ENCODE measurements at places on chromosomes 1 and 21.

DNA sequence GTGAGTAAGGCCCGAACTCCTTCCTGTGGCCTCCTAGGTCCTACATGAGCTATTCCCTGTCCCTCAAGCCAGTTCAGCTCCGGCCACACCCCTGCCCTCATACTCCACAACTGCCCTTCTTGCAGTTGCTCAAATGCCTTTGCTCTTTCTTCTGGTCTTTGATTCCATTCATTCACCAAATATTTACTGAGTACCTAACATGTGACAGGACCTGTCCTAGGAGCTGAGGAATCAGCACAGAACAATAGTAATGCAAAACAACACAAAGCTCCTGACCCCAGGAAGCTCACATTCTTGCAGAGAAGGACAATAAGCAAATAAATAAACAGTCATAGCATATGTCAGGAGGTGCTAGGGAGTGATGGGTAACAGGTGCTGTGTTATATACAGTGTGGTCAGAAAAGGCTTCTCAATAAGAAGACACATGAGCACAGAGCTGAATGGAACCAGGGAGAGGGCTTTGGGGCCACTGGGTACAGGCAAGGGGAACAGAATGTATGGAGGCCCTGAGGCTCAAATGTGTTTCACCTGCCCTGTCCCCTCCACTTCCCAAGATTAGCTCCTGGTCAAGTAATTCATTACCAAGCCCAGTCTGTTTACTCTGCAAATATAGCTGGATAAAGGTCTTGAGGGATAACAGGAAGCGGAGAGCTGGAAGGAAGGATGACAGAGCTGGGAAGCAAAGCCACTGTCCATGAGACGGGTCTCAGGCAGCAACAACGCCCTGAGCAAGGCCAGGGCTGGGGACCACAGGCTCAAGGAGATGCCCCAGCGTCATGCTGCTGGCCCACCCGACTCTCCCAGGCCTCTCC lies 145.1 kb downstream of the CSMD2 start:
- no peak for DNase-seq

GRCh38 chr1:206544562-206545257 lies 37.4 kb downstream of the RASSF5 start:
- DNase-seq = peak; percentile 65

GRCh38 chr1:21950734-21951133 lies 13.6 kb upstream of the HSPG2 start:
- no peak for DNase-seq

DNA sequence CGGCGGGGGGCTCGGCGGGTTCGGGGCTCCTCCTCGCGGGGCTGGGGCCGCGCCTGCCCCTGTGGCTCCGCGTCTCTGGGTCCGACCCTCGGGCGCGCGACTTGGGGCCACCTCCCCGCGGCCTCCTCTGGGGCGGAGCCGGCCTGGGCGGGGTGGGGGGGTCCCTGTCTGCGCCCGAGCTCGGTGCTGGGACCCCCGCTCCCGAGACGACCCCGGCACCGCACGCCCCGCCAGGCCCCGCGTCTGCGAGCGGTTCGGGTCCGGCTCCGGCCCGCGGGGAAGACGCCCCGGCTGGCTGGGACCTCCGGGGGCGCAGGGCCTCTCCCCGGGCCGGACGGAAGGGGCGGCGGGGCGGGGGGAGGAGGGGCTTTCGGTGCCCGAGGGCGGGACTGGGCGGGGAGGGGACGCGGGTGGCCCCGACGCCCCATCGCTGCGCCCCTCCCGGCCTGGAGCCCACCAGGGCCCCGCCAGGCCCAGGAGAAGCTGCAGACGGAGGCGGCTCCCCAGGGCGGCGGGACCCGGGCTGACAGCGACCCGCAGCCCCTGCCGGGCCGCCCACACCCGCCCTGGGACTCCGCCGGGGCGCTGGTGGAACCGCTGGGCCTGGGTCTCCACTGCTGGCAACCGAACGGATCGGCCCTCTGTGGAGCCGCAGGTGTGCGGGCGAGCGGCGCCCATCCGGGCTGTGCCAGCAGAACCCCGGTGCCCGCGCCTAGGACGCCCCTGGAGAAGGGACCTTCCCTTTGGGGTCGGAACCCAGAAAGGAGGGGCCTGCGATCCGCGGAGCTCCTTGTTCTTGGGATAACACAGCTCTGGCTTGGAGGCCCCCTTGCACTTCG lies 610 bp downstream of the COL6A2 start:
- DNase-seq = no peak

GRCh38 chr1:62417351-62417999 lies 19.4 kb upstream of the USP1 start:
- no peak for DNase-seq

- DNase-seq = no peak
Observed at GRCh38 chr1:212737559-212737958, 37.9 kb upstream of the BATF3 start.

DNA sequence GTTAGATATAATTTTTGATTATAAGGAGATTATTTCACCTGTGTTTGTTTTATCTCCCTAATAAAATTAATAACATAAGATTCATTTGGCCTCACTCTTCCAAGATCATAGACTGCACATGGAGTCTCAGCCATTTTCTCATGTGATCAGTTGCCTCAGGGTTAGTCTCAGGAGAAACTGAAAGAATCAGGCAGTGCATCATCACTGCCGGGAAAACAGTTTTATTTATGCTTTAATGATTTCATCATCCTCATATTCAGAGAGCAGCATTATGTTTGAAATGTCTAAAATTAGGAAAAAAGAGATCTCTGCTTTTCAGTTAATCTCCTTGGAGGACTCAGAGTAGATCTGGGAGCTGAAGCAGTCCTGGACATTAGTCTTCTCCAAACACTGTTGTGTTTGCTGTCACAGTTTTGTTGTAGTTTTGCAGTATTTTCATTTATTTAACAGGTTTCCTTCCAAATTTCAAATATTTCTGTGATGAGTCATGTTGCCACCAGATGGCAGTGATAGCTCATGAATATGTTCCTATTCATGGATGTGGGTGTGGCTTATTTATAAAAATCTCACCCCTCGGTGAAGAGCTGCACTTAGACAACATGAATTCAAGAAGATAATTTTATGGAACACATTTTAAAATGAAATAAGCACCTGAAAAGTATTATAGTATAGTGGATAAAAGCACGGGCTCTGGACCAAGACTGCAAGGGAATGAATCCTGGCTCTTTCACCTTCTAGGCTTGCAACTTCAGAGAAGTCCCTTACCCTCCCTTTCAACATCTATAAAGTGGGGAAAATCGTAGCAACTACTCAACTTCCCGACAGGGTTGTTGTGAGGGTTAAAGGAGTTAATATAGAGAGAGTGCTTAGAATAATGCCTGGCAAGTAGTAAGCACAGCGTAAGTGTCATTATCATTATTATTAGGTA lies 31.2 kb downstream of the CHD1L start:
- peak; percentile 2 for DNase-seq

- DNase-seq = no peak
Observed at GRCh38 chr1:167092653-167093052, 1.2 kb upstream of the STYXL2 start.

- DNase-seq = no peak
Observed at GRCh38 chr21:42437786-42438185, 34.1 kb downstream of the UBASH3A start.

DNA sequence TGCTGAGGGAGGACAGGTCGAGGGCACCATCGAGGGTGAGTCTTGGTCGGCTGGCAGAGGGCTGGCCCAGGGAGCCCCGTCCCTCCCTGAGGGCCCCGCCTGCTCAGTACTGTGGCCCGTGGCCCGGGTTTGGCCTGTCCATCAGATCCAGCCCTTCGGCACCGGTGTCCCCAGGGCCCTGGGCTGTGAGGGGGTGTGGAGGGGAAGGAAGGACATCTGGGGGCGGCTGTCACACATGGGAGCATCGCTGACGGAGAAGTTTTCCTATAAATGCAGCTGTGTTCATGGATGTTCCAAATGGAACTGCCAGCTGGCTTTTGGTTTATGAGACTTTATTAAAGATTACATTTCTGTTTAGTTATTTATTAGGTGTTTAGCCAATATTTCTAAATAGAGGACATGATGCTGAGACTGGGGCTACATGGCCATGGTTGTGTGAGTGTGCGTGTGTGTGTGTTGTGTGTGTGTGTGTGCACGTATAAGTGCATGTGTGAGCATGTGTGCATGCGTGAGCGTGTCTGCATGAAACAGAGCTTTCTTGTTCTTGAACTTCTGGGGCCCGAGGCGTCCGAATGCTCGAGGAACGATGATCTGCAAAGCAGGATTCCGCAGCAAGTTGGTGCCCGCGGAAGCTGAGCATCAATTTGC lies 54.3 kb downstream of the SLX9 start:
- no peak for DNase-seq

GRCh38 chr1:64019818-64020217 lies 183.6 kb upstream of the UBE2U start:
- DNase-seq = peak; percentile 11

DNA sequence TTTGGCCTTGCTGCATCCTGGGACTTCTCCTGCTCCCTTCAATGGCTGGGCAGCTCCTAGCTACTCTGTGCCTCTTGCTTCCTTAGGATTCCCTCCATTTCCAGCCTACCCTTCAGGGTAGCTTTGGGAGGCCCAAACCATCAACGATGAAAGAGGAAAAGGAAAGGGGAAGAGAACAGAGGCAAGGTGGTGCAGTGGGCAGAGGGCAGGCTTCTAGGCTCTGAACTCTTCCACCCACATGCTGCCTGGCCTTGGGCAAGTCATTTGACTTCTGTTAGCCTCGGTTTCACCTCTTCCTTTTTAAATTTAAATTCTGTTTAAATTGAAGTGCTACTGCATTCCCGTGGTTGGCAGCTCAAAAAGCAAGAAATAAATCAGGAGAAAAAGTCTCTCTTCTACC lies 5.7 kb upstream of the PPM1J start:
- DNase-seq = no peak

- no peak for DNase-seq
Observed at GRCh38 chr1:231359113-231359512, 21.0 kb downstream of the SPRTN start.

DNA sequence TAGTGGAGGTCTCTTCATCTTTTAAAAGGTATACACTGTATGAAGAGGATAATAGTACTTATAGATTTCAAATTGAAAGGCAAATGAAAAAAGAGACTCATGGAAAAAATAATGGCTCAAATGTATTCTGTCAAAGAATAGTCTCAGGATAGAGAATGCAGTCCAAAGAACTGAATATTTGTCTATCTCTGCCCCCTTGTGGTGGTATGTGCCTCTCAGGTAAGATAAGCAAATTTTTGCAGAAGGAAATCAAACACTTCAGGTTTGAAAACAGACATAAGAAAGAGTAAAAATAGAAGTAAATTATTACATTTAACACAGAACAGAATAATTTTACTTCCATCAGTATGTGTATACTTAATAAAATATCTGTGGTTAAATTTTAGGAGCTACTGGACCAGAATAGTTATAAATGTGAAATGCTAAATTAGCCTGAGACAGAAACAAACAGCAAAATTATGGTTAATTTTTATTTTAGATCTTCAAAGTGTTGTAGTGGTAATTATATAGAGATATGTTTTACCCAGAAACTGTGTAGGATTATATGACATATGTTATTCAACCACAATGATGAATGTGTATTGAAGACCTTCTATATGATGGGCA lies 164.4 kb upstream of the PALMD start:
- DNase-seq = no peak

DNA sequence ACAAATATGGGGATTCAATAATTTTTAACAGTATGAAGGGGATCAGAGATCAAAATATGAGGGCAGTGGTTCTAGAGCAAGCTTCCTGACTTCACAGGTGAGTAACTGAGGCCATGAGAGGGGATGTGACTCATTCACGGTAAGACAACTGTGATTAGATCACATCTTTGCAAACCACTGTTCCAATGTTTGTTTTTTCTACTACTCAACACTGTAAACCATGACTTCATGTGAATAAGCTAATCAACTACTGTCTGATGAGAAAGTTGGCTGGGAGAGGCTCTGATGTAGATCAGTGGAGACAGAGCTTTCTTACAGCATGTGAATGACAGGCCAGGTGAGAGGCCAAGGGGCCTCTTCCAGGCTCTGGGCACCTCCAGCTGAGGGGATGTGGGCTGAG lies 84.7 kb downstream of the BRINP2 start:
- DNase-seq = no peak

DNA sequence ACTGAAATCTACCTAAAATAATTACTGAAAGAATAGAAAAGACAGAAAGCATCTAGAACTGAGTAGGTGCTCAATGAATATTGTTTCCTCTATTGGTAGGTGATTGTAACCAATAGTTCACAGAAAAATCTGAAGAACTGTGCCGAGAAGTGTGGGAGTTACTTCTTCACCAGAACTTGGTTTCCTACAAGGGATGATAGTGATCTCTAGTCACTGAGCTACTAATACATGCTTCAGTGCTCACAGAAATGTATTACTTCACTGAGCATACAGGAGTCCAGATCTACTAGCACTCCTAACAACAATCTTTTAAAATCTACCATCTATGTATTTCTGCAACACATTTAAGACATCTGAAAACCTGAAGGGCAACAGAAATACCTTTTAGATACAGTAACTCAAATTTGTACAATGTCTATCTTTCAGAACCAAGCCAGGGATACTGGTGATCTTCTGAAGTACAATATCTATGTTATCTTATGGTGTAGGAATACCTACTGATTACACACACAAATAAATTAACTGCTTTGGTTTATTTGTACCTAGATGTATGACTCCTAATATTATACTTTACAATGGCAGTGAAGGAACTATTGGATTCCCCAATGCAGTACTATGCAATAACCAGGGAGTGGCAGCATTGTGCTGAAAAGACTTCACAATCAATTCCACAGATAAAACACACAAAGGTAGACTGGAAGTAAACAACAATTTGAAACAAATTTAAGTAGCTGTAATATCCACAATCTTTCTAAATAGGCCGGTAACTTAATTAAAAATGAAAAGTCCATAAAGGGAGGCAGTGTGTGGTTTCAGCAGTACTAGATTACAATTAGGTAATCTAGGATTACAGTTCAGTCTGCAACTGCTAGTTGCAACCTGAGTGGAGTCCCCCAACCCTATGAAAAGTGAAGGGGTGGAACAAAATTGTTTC lies 243.0 kb downstream of the SLC45A1 start:
- DNase-seq = no peak

- no peak for DNase-seq
Observed at GRCh38 chr21:31656199-31657095, 3.0 kb upstream of the SOD1 start.

- DNase-seq = no peak
Observed at GRCh38 chr1:15621975-15622374, 4.7 kb downstream of the DDI2 start.

GRCh38 chr1:241323514-241324195 lies 33.4 kb downstream of the RGS7 start:
- DNase-seq = no peak

DNA sequence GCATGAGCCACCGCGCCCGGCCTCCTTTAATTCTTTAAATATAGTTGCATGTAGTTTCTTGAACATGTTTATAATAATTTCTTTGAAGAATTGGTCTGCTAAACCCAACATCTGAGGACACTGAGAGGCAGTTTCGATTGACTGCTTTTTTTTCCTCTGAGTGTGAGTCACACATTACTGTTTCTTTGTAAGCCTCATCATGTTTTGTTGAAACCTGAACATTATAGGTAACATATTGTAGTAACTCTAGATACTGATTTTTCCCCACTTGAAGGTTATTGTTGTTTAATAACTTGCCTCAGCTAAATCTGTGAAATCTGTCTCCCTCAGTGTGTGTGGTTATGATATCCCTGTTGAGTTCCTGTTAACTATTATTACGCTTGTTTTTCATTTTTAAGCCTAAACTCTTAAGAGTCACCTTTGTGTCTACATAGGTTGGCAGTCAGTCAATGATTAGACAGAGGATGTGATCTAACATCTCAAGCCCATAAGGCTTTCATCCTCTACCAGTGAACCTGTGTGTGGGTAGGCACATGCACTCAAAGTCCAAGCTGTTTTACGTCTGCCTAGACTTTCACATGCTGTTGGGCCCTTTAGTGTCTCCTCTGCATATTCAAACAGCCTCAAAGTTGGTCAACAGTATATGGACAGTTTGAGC lies 155.5 kb downstream of the KCNH1 start:
- no peak for DNase-seq

- DNase-seq = no peak
Observed at GRCh38 chr1:236024641-236025040, 40.2 kb downstream of the NID1 start.
